CD4-positive, alpha-beta T cell treated with Interleukin-1 beta for 1 hour (primary cell): ENCODE measurements at places on chromosomes 1 and 21.

DNA sequence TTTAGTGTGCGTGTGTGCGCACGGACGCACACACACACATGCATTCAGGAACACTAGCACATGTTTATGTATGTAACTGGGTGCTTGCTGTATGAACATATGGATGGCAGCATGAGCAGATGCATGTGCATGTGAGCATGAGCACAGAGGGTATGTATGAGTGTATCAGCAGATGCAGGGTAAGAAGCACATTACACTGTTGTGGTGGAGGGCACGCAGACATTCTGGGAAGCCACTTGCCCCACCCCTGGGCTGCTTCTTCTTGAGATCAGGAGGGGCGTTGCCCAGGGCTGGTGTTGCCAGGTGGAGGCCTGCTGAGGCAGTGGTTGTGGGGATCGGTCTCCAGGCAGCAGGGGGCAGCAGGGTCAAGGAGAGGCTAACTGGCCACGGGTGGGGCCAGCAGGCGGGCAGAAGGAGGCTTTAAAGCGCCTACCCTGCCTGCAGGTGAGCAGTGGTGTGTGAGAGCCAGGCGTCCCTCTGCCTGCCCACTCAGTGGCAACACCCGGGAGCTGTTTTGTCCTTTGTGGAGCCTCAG lies 3.9 kb upstream of the P3R3URF start:
- no peak for DNase-seq

DNA sequence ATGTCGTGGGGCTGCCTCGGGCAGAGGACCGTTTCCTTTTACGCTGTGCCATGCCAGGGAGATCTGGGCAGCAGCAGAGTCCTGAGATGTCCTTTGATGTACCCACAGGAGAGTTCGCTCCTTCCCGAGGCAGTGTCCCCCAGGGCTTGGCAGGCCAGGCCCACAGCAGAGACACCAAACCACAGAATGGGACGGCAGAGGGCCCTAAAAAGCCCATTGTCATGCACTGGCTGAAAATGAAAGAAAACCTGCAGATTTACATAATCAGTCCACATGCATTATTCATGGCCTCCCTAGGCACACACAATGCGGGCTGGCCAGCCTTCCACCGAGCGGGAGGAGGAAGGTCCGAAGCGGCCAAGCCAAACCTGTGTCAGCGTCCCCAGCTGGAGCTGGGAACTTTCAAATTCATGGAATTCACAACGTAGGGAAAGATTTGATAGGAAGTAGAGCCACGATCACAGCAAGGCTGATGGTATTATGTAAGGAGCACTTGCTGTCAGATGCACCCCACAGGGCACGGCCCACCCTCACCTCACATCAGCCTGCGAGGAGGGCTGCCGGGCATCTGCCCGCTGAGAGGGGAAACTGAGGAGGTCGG lies 25.3 kb upstream of the EFHD2 start:
- no peak for DNase-seq

DNA sequence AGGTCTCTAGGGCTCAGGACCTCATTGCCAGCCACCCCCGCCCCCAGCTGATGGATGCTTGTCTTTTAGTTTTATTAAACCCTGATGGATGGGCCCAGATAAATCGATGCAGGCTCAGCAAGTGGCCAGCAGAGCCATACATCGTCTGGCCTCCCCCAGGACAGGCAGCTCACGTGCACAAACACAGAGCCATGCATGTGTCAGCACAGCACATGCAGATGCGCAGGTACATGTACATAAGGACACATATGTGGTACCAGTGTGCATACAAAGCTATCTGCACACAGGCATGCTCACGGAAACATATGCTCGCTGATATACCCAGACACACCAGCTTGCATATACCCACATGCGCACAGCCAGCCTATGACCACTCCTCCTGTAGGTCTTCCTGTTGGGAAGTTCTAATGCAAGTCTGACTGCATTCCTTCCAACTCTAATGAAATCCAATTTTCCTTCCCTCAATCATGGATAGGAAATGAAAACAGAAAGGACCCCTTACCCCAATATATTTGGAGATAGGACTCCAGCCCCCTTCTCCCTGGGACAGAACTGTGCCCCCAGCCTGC lies 897 bp downstream of the COL16A1 start:
- DNase-seq: no peak

GRCh38 chr1:246476771-246477170 lies 30.3 kb downstream of the SMYD3 start:
- DNase-seq: no peak

- no peak for DNase-seq
Measured at GRCh38 chr1:116273042-116273783, 99.8 kb upstream of the ATP1A1 start.

DNA sequence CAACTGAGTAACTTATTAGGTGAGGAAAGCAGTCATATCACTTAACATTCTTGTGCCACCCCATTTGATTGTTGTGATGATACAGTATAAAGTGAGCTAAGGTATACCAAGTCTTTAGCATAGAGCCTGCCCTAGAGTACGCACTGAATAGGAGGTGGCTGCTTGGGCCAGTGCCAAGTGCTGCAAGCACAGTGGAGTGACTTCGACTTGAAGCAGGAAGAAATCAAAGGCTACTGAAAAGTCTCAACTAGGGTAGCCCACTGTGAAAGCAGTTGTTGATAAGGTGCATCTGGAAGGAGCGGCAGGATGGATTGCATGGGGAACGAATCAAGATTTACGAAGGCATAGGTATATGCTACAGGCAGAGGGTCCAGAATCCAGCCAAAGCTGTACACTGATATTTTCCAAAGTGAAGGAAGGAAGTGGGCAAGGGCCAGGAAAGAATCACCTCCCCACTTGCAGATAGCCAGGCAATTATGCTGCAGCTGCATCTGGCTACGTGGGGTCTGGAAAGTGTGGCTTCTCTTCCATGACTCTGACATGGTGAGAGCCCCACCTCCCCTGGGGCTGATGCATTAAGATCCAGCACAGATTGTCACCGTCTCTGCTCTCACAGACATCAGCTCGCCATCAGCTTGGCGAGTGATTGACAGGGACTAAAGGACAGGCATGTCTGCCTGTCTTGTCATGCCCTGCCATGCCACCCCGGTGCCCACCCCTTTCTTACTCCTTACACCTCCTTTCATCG lies 287.0 kb upstream of the PLXNA2 start:
- DNase-seq: no peak
